ENCODE measurements at places on chromosomes 12 and 14. TPM values are rescaled to one million over a fixed set of nuclear protein-coding genes. Genes with fewer than 3 reads are reported as not detected.

KLHL33 gene
- polyA plus RNA-seq = 0.30 TPM

ACSS3 gene
- 18.4 TPM for polyA plus RNA-seq

PPP1R36 gene
- polyA plus RNA-seq = 0.90 TPM

DEGS2 gene
- polyA plus RNA-seq = 14.1 TPM

CIDEB gene
- polyA plus RNA-seq = 24.0 TPM

ARHGEF40 gene
- 85.4 TPM for polyA plus RNA-seq

TSPAN8 gene
- polyA plus RNA-seq = 45.3 TPM

CRIP2 gene
- 130 TPM for polyA plus RNA-seq

GDF11 gene
- polyA plus RNA-seq = 25.2 TPM

TMEM229B gene
- polyA plus RNA-seq = 3.9 TPM

LRP1 gene
- 66.1 TPM for polyA plus RNA-seq
